Omental fat pad (tissue), 4 donors: ENCODE measurements at places on chromosomes 11 and 22.

DNA sequence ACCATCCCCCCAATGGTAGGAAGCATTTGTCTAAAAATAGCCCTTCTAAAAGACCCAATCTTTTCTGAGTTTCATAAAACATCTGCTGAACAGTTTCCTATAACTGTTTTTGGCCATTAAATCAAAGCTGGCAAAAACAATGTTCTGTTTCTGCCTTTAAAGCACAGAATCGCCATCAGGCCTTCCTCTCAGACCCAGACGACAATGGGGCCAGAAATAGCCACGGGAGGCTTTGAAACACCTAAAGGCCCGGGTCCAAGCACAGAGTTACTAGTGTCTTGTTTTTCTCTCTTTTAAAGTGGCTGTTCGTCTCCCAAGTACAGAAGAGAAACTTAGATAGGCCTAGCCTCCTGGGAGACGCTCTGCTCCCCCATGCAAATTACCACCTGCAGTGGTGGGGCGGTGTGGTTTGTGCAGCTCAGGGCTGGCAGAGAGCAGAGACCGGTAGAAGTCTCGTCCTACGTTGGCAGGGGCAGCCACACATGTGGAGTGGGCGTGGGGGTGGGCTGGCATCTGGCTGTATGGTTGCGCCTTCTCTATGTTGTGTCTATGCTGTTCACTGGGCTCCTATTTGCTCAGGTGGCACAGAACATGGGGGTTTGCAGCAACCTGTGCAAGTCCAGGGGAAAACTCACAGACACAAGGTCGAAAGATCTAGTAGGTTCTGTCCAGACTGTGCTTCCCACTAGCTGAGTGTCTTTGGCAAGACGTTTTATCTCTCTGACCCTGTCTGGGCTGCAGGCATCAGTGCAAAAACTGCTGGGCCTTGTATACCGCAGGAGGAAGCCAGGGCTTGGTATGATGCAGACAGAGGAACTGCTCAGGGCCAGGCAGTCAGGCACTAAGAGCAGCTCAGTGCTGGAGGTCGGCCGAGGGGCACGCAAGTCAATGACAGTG is 23.6 kb upstream of the ETS1 start:
- DNase-seq = no peak

DNA sequence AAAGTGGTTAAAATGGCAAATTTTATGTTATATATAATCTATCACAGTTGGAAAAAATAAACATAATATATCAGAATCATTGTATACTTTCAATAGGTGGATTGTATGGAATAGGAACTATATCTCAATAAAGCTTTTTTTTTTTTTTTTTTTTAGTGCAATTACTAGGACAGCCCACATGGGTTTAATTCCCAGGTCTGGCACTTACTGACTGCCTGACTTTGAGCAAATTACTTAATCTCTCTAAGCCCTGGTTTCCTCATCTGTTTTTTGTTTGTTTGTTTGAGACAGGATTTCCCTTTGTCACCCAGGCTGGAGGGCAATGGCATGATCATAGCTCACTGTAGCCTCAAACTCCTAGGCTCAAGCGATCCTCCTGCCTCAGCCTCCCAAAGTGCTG is 26.1 kb upstream of the BAIAP2L2 start:
- no peak for DNase-seq

DNA sequence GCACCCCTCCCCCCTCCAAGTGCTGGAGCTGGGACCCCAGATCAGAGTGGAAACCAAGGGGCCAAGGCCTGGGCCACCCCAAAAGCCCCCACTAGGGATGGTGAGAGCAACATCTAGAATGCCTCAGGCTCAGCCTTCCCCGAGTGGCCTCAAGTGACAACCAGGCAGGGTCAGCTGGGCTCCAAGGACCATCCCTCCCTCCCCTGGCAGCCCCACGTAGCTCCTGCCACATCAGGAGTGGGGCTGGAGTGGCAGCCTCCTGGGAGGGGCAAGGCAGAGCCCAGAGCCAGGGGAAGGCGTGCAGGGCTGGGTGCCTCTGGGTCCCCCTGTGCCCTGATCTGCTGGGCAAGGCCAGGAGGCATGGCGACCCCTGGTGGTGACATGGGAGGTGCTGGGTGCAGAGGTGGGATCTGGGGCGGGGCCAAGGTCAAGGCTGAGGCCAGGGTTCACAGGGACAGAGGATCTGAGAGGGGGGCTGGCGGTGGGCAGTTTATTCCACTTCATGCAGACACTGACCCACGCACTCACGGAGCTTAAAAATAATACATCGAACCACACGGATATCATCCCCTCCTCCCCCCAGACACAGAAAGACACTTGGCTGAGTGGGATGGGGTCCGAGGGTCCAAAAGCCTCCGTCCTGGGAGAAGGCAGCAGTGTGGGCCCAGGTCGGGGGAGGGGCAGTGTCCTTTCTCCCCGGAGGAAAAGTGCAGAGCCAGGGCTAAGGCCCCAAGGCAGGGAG is 15.8 kb upstream of the EHD1 start:
- DNase-seq = peak; percentile 90

- no peak for DNase-seq
Observed at GRCh38 chr11:134691985-134692384, 279.9 kb upstream of the B3GAT1 start.

DNA sequence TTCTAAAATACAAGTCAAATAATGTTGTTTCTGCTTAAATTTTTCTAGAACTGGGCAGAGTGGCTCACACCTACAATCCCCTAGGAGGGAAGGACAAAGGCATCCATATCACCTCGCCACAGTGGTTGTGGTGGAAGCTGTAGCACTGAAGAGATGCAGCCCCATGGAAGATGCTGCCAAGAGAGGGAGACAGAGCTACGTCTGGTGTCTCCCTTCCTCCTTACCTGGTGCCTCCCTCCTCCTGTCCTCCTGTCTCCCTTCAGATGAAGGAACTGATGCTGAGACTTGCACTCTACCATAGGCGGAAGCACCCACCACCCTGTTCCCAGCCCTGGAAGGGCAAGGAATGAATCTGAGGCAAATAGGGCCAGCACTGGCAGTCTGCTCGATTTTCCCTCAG is 22.3 kb downstream of the MMP27 start:
- DNase-seq = no peak

GRCh38 chr22:16824716-16825687 is at the start of gene XKR3:
Gene XKR3, minus strand, starts transcription at chr22:16825411. Its CDS starts 17,338 bp downstream, at chr22:16808073.
- DNase-seq = no peak

- DNase-seq = no peak
Observed at GRCh38 chr11:38131535-38131934, 1533.5 kb upstream of the RAG2 start.

DNA sequence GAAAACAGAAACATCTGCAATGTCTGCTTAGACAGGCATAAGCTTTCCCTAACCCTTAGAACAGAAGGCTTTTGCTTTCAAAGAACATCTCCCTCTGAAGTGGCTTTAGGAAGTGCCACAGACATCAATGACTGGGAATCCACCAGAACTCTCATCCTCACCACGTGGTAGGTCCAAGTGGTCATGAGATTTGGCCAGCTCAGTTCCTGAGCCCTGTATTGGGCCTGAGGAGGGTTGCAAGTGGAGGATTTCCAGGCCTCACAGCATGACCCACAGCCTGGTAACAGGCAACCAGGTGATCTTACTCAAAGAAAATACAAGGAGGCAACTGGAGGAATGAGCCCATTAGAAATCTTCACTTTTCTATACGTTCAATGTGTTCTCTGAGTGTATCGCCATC is 1.6 kb downstream of the CASP1 start:
- no peak for DNase-seq

DNA sequence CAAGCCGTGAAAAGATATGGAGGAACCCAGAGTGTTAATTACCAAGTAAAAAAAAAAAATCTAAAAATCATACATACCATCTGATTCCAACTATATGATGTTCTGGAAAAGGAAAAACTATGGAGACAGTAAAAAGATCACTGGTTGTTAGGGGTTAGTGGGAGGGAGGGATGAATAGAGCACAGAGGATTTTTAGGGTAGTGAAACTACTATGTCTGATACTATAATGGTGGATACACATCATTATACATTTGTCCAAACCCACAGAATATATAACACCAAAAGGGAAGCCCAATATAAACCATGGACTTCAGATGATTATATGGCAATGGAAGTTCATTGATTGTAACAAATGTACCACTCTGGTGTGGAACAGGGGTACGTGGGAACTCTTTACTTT is 74.1 kb downstream of the ENTHD1 start:
- no peak for DNase-seq
